ENCODE measurements at places on chromosomes 3 and 15. TPM values are rescaled to one million over a fixed set of nuclear protein-coding genes. Genes with fewer than 3 reads are reported as not detected.

The SGO1 gene
- total RNA-seq = 0.26 TPM

The KNG1 gene
- total RNA-seq = not detected

The HYPK gene
- 8.6 TPM for total RNA-seq

The EFHB gene
- 1.0 TPM for total RNA-seq

The TMEM207 gene
- not detected for total RNA-seq

The HCLS1 gene
- total RNA-seq = 0.51 TPM

The CFAP91 gene
- 0.77 TPM for total RNA-seq

The CALML4 gene
- 1.0 TPM for total RNA-seq

The MCCC1 gene
- 29.1 TPM for total RNA-seq

The WDR93 gene
- 0.17 TPM for total RNA-seq

The SERPINI2 gene
- not detected for total RNA-seq

The PDZRN3 gene
- 47.5 TPM for total RNA-seq

The MAGI1 gene
- total RNA-seq = 15.7 TPM

The PDCD10 gene
- 46.6 TPM for total RNA-seq

The CACNA2D2 gene
- under 0.01 TPM for total RNA-seq

The MESP2 gene
- 0.99 TPM for total RNA-seq

The TLR9 gene
- total RNA-seq = under 0.01 TPM

The CLDN18 gene
- total RNA-seq = not detected

The REC114 gene
- total RNA-seq = not detected

The AQP9 gene
- total RNA-seq = not detected

The CAV3 gene
- not detected for total RNA-seq

The SLC28A1 gene
- total RNA-seq = not detected

The ZPLD1 gene
- 0.17 TPM for total RNA-seq

The GOLGA8T gene
- total RNA-seq = 0.26 TPM

Measured in fibroblast of lung (primary cell).